Bronchial epithelial cell (primary cell): ENCODE measurements at places on chromosomes 2 and 18. TPM values are rescaled to one million over a fixed set of nuclear protein-coding genes. Genes with fewer than 3 reads are reported as not detected.

The EGR4 gene
- total RNA-seq: not detected in 2 replicates

The PLB1 gene
- 1.5 and 1.6 TPM in 2 replicates for total RNA-seq

The TDRD15 gene
- not detected in 2 replicates for total RNA-seq

The CAPN14 gene
- 10.3 and 35.1 TPM in 2 replicates for total RNA-seq

The CD226 gene
- total RNA-seq: 0.53 and 0.64 TPM in 2 replicates

The TUBA3E gene
- not detected in 2 replicates for total RNA-seq

The TXNDC2 gene
- under 0.01 TPM in 1 of 2 replicates, not detected in the other for total RNA-seq

The VWA3B gene
- total RNA-seq: 0.13 TPM in 1 of 2 replicates, not detected in the other

The IWS1 gene
- total RNA-seq: 40.8 and 51.0 TPM in 2 replicates

The C2orf66 gene
- total RNA-seq: under 0.01 and 0.38 TPM in 2 replicates
